ENCODE measurements at places on chromosomes 11 and 22.

DNA sequence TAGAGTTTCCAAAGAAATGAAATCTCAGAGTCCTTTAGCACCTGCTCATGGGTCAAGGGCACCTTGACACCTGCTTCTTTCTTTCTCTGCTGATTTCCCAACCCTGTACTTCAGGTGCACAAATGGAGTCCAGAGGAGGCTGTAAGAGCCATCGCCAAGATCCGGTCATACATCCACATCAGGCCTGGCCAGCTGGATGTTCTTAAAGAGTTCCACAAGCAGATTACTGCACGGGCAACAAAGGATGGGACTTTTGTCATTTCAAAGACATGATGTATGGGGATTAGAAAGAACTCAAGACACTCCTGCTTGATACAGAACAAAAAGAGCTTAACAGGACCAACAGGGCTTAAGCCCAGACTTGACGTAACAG is 5.9 kb downstream of the PTPMT1 start:
- no peak for DNase-seq

DNA sequence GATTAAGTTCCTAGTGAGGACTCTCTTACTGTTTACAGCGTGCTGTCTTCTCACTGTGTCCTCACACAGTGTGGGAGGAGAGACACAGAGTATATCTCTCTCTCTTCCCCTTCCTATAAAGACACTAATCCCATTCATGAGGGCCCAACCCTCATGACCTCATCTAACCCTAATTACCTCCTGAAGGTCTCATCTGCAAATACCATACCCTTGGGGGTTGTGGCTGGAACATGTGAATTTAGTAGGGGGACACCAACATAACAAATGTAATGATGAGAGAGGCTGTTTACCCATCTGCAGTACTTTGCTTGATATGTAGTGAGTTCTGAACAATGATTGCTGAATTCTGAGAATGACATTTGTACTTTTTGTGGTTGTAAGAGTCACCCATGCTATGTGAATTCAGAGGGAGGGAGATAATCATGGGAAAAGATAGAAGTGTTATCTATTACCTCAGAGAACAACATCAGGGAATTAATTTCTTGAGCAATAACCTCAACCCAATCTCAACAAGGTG is 4.9 kb upstream of the OR52W1 start:
- DNase-seq, result peak; percentile 90

- DNase-seq, result no peak
Observed at GRCh38 chr11:46625406-46625805, 8.1 kb downstream of the ATG13 start.

GRCh38 chr11:11313426-11313825 is 39.6 kb downstream of the CSNK2A3 start:
- DNase-seq, result peak; percentile 3

GRCh38 chr11:11535611-11536010 is 86.2 kb downstream of the GALNT18 start:
- no peak for DNase-seq
